ENCODE measurements at places on chromosomes 3 and 15.

DNA sequence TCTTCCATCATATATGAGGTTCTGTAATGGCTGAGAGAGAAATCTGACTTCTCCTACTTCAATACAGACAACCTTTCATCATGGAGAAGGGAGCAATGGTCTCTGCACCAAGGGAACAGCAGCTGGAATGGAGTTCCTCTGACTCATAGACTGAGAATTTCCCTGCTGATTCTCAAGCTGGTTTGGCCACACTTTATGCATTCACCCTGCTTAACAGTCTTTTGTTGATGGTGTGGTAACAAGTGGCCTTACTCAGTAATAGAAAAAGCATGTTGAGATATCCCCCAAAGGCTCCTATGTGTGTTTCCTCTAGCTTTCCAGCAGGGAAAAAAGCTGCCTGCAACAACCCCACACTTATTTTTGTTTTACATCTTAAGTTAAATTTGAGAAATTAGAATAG lies 138.1 kb downstream of the GREM1 start:
- DNase-seq: no peak

DNA sequence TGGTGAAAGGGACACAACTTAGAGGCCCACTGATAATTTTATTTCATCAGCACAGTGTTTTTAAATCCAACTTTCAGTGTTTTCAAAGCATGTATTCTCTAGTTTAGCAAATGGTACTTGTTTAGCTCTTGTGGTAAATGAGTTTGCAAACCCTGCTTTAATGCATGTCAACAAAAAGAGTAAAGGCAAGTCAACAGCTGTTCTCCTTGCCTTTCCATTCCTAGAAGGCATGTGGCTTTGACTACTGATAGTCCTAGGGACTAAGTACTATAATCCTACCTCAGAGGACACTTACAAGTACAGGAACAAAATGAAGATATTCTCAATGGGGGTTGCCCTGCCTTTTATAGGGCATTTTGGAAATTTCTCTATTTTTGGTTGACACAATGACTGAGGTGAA lies 13.1 kb downstream of the NPTN start:
- no peak for DNase-seq

DNA sequence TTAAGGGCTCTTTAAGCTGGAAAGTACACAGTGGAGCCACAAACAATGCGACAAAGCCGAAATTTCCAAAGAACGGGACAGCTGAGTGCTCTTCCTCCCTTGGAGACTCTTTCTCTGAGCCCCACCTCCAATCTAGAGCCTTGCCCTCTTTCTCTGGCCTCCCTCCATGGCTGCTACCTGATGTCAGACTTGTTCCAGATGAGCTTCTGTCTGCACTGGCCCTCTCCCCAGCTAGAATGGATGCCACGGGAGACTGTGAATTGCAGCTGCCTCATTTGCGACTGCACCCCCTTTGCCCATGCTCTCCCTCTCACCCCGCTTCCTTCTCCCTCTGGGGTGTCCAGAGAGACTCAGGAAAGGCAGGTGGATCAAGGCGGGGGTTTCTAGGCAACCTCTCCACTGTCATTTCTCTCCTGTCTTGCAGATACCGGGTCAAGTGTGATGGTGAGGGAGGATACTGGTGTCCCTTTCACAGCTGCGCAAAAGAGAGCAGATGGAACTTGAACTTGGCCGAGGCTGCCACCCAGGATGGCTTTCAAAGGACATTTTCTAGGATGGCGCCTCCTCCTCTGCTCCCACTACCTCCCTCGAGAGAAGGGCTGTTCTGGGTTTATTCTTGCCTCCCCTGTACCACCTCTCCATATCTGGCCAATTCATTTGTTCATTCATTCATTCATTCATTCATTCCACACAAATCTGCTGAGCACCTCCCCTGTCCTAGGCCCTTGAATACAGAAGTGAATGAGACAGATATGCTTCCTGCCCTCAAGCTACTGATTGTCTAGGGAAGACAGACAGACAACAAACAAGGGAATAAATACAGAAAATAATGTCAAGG lies 12.8 kb downstream of the ATP2B2 start:
- peak; percentile 24 for DNase-seq

DNA sequence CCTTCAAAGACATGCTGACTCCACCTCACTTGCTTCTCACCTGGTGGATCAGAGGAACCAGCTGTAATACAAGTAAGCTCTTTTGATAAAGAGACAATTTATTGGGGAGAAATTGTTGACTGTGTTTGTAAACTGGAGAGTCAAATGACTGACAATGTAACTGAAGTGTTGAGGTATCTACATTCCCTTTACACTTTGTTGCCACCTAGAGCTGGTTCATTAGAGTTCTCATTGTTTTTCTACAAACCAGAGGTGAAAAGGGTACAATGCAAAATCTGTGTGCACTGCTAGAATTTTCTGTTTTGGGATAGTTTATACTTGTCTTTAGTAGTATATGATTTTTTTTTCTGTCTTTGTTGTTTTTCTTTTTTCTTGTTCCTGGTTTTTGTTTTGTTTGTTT lies 8.7 kb upstream of the LRRC58 start:
- no peak for DNase-seq

- no peak for DNase-seq
Observed at GRCh38 chr15:62107571-62108121, 40.9 kb downstream of the C2CD4A start.

DNA sequence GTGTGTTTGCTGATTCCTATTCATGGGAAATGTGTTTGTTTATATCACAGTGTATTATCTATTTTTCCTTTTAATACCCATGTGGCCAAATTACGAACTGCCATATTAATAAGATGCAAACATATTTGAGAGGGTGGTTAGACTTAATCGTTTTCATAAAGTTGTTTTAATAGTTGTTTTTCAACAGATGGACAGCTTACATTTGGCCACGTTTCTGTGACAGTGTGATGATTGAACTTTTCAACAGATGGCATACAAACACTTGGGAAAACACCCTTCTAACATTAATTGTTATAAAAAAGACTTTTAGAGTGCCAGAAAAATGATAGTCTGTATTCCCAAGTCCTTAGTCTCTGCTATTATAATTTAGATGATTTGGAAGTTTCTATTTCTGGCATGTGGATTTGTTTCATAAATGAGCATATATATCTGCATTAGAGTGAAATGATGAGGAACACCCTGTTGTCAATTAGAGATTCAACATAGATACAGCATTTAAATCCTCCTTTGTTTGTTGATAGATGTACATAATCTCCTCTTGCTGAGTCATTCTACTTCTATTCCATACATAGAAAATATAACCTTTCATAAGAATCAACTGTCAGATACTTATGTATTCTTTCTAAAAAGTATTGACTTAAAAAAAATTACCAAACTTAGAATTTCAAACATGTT lies 13.1 kb downstream of the PLAAT1 start:
- DNase-seq: no peak

Measured in NCI-H1092 treated with DMSO at 0.1 percent for 48 hours (cell line).